ENCODE measurements at places on chromosomes 6 and 20.

DNA sequence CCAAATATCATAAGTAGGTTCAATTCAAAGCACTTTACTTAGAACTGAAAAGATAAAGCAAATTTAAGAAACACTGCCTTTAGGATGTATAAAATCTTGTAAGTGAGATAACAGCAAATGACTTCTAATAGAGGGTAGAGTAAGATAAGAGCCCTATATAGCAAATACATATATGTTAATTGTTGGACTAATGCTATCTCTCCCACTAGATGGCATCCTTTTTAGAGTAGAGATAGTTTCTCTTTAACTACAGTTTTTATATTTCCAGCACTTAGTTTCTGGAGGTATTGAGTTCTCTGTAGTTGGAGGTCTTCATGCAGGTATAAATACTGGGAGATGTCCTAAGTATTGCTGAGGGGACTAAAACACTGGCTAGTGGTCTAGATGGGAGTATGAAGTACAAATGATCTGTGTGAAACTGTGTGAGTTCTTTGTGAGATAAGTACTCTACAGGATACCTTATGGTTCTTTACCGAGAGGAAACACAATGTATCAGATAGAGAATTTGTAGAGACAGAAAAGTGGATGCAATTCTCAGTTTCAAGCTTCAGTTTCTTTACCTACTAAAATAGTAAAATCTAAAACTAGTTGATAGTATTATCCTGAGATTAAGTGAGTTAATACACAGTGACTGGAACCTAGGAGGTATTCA is 399.3 kb downstream of the KHDRBS2 start:
- DNase-seq: no peak

DNA sequence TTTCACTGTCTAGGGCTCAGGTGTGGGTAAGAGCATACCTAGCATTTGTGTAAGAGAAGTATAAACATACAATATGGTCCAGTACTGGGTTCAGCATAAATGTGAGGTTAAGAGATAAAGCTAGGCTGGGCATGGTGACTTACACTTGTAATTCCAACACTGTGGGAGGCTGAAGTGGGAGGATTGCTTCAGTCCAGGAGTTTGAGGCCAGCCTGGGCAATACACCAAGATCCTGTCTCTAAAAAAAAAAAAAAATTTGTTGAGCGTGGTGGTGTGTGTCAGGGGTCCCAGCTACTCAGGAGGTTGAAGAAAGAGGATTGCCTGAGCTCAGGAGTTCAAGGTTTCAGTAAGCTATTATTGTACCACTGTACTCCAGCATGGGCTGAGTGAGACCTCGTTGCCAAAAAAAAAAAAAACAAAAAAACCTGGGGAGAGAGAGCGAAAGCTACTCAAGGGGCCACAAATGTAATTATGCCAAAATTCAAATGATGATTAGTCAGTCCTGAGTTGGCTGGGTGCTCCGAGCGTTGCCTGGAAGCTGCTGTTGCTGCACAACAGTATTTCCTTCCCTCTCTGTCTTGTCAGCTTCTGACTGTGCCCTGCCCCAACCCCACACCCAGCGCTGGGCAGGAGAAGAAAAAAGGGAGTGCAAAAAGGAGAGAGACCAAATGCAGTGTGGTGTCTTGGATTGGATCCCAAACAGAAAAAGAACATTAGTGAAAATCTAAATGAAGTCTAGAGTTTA is 24.0 kb downstream of the CMTR1 start:
- DNase-seq: no peak

GRCh38 chr6:142518761-142519160 is 217.0 kb downstream of the ADGRG6 start:
- DNase-seq: no peak

GRCh38 chr6:143055213-143055612 is 5.5 kb upstream of the AIG1 start:
- DNase-seq: no peak

GRCh38 chr6:132445201-132445951 is 44.1 kb upstream of the MOXD1 start:
- DNase-seq: no peak

DNA sequence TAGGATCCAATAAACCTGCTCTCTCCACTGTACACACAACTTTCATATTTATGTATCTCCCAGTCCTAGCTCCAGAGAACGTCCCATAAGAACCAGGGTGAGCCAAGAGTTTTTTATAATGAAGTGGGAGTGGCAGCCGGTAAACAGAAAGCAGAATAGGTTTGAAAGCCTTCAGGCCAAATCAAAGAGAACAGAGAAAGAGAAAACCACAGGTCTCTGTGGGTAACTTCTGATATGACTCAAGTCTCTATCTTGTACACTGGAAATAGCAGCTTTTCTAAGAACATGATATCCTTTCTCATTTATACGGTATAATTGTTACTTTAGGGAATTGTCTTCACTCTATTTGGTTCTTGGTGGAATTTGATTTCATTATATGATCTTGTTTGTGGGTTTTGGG is 273.6 kb downstream of the PACRG start:
- DNase-seq: no peak

GRCh38 chr20:16415071-16416053 is 157.9 kb downstream of the KIF16B start:
- no peak for DNase-seq

GRCh38 chr6:71246596-71246995 is 42.0 kb upstream of the OGFRL1 start:
- DNase-seq: no peak

DNA sequence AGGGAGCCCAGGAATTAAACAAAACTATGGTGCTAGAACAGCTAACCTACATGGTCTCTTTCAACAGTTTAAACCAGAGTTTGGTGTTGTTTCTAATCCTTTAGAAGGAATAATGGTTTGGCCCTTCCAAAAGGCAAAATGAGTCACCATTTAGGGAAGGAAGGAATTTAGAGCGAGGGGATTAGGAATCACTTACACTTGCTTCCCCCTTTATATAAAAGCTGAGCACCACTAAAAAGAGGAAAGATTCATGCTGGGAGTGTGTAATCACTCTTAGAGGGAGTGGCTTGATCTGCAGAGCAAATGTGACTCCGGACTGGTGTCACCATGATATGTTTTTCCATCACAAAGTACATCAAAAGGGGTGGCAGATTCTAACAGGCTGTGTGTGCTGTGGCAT is 63.6 kb downstream of the F13A1 start:
- no peak for DNase-seq

GRCh38 chr6:40933864-40934263 is 105.2 kb downstream of the UNC5CL start:
- no peak for DNase-seq

GRCh38 chr20:10971096-10971495 is 297.3 kb upstream of the JAG1 start:
- DNase-seq: no peak

DNA sequence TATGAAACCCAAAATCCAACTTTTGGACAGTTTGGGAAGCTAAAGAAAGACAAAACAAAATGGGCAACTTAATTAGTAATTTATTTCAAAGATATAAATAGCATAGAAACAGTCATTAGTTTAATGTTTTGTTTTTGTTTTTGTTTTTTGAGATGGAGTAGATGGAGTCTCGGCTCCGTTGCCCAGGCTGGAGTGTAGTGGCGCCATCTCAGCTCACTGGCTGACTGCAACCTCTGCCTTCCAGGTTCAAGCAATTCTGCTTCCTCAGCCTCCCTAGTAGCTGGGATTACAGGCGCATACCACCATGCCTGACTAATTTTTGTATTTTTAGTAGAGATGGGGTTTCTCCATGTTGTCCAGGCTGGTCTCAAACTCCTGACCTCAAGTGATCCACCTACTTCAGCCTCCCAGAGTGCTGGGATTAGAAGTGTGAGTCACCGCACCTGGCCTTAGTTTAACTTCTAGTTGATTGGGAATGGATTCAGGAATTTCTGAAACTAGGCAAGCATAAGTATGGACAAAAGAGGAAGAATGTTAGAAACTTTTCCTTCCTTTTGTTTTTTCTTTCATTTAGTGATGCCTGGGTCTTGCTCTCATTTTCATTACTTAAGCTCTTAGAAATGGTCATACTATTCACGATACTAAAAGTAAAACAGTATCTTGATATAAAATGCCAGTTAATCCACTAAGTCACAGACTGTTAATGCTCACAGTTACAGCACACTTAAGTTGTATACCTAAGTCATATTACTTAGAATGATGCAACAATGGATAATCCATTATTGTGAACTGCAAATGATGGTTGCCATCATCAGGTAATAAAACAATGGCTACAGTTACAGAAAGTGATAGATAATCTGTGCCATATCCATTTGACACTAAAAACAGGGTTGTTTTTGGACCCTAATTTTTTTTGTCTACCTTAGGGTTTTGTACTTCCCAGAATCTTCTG is 8.2 kb downstream of the SENP6 start:
- no peak for DNase-seq

- no peak for DNase-seq
These were observed 531.0 kb downstream of the EPM2A start for GRCh38 chr6:145204301-145204700.

All from ascending aorta (tissue), 2 donors.